ENCODE measurements at places on chromosomes 12 and 14.
A peak's percentile ranks its signal among the peaks of the same experiment; 100 is the strongest.

DNA sequence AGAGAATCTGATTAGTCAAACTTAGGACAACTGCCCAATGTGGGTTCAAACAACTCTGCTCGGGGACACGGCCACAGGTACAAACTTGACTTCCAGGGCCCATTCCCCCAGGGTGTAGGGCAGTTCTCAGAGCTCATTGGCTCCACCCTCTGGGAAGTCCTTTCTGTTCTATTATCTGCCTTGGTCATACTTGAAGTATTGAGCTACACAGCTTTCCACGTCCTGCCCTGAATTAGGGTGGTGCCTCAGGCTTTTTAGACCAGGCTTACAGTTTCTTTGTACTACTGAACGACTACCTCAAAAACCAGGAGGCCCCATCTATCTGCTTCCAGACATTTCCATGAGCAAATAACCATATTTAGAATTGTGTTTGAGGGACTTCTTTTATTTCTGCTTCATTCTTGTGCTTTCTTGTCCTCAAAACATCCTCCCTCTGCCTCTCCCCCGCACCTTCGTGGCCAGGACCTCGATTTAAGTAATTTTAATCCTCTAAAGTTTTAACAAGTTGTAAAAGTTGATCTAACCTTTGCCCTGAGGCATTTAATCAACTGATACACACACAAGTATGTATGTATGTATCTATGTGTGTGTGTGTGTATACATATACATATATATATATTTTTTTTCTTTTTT lies 281.7 kb upstream of the AMIGO2 start:
- no peak for DNase-seq

DNA sequence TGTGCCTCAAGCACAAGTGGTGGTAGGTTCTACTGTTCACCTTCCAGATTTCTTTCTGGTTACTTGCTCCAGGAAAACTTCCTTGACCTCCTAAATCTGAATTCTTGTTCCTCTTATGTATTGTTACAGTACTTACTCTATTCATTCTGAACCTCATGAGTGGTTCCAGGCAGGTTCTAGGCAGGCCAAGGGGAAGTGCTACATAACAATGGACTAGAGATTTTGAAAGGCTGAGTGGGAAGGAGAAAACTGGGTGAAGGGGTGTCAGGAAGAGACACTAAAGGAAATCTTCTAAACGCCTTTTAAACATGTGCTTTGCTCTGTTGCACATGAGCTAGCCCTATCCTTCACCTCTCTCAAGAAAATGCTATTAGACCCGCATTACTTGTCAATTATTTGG lies 1.6 kb downstream of the YARS2 start:
- peak; percentile 3 for DNase-seq

- no peak for DNase-seq
These were observed 115.4 kb downstream of the GCH1 start for GRCh38 chr14:54787261-54787660.

GRCh38 chr12:14920475-14921126 lies 17.7 kb downstream of the ERP27 start:
- DNase-seq = no peak

- DNase-seq = peak; percentile 4
These were observed 66.2 kb downstream of the PTGER2 start for GRCh38 chr14:52380294-52380693.
